ENCODE measurements at places on chromosomes 16 and 17.
A peak's percentile ranks its signal among the peaks of the same experiment; 100 is the strongest.

- no peak for DNase-seq
Observed at GRCh38 chr17:47299239-47299910, 24.4 kb upstream of the EFCAB13 start.

- DNase-seq = peak; percentile 51
Observed at GRCh38 chr17:75843577-75844529, at the start of gene UNC13D. Gene UNC13D, minus strand, starts transcription at chr17:75844404. Its CDS starts 67 bp downstream, at chr17:75844337.

GRCh38 chr17:66904760-66905624 is 59.5 kb upstream of the CACNG4 start:
- no peak for DNase-seq

DNA sequence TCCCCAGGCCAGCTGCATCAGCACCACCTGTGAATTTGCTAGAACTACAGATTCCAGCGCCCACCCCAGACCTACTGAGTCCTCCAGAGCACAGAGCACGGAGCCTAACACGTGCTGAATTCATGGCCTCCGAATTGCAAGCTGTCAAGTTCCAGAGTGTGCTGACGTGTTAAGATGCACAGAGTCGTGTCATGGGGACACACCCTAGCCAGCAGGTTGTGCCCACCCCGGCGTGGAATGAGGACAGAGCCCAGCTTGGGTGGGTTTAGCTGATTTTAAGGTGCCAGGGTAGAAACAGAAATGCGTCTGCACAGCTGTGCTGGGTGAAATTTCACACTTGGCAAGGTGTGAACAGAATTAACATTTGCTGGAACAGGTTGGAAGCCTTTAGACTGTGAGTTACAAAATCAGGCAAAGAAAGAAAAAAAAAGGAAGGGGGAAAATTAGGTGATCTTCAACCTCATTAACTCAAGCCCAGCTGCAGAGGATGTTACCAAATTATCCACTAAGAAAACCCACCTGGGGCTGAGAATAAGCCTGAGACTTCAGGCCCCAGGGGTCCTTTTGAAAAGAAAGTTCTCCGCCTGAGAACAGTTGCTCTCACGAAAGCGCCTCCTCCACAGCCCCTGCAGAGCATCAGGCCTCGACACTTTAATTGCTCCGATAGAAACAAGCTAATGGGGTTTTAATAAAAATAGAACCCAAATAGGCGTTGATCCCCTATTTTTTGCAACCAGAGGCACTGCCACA is 27.1 kb downstream of the GINS3 start:
- DNase-seq = no peak

DNA sequence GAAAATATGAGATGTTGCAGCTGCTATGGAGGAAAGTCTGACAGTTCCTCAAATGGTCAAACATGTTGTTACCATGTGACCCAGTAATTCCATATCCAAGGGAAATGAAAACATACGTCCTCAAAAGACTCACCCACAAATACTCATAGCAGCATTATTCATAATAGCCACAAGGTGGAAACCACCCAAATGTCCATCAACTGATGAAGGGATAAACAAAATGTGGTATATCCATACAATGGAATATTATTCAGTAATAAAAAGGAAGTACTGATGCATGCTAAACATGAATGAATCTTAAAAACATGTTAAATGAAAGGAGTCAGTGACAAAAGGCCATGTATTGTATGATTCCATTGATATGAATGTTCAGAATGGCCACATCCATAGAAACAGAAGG is 140.2 kb downstream of the PITPNC1 start:
- no peak for DNase-seq

DNA sequence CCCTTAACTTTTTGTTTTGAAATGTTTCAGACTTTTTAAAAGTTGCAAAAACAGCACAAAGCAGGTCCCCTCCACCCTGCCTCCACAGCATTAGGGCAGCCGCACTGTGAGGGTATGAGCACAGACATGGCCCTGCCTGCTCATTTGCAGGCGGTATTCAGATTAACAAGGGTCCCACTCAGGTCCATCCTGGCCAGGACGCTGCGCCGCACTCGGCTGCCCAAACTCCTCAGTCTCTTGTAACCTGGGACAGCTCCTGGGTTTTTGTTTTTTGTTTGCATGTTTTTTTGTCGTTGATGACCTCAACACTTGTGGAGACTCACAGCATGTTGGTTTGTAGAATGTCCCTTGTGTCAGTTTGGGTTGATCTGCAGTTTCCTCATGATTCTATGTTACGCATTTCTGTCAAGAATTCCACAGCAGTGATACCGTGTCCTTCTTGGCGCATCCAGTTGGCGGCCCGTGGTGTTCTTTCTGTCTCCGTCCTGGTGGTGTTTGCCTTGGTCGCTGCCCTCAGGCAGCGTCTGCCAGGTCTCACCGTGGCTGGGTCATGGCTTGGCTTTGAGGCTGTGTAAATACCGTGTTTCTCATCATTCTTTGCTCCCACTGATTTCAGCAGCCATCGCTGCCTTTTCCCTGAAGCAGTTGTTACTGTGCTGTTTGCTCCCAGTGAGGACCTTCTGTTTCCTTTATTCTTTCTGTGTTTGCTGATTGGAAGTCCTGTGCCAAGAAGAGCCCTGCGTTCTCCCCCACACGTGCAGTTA is 18.5 kb downstream of the CRAMP1 start:
- DNase-seq = no peak

DNA sequence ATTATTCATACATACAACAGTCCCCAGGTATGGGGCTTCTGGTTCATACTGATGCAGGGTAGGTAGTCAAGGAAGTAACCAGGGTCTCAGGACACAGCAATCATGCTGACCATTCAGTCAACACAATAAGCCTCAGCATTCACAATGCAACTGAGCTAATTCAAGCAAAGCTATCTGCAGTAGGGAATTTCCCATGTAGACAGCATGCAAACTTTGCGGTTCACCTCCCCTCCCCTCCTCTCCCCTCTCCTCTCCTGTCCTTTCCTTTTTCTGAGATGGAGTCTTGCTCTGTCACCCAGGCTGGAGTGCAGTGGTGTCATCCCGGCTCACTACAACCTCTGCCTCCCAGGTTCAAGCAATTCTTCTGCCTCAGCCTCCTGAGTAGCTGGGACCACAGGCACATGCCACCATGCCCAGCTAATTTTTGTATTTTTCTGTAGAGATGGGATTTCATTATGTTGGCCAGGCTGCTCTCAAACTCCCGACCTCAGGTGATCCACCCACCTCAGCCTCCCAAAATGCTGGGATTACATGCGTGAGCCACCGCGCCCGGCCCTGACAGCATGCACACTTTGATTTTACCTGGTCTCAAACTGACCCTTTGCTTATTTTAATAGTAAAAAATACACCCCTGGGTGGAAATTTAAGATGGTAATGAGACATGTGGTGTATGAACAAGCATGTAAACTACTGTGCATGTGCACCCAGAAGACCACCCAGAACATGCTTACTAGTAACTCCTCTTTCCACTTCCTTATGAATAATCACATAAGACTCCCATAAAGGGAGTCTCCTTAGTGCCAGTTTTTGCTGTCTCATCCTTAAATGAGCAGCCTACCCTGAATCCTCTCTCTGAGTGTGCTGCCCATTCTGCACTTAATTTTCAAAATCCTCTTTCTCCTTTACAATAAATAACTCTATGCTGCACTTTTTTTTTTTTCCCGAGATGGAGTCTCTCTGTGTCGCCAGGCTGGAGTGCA is 9.3 kb upstream of the RNF135 start:
- DNase-seq = no peak

- no peak for DNase-seq
Observed at GRCh38 chr16:57529391-57530103, 6.8 kb downstream of the CCDC102A start.

DNA sequence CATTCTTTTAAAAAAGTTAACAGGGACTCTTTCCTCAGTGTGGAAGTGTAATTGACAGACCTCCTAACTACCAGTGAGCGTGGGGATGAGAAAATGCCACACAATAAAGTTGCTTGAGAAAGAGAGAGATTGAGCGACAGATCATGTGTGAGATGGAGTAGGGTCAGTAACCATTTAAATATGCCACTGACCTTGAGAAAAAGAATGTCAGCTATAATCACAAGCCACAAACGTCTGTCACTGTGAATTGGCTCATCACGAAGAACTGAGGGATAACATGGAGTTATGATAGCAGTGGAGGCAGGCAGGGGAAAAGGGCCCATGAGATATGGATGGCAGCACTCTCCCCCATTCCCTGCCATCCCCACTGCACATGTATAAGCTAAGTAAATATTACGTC is 253.9 kb downstream of the SLC39A11 start:
- no peak for DNase-seq

DNA sequence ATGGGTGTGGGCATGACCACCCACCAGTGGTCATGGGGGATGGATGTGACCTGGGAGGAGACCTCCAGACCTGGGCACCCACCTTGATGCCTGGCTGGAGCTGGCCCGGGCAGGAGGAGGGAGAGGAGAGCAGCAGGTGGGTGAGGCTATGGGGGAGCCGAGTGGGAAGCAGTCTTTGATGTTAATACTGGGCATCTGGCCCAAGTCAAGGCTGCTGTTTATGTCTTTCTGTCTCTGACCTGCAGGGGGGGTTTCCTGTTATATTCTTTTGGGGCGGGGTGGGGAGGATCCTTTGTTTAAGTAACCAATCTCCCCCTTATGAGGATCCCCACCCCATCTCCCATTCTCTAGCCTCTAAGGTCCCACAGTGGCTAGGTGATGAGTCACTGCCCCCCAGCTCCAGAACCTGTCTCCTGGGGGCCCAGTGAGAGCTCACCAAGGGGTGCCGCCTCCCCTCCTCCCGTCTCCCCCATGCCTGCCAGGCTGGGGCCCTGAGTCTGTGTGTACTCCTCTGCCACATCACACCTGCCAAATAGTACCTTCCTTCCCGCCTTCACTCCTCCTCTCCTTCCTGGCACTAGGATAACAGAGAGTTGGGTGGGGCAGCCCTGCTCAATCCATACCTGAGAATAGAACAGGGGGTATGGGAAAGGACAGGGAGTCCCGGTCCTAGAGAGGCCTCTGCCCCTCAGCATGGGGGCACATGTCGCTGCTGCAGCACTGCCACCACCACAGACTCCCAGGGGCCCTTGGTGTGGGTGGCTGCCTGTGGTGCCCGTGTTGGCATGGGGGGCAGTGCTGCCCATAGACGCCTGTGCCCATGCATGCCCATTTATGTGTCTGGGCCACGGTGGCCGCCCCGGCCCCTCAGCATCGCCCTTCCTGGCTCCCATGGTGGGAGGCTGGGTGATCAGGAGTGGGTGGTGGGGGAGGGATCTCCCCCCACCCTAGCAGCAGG is 7.3 kb downstream of the THRA start:
- DNase-seq = peak; percentile 18

- no peak for DNase-seq
Observed at GRCh38 chr16:1940273-1941161, 2.5 kb downstream of the MSRB1 start.
